ENCODE measurements at places on chromosomes 7 and 10.

DNA sequence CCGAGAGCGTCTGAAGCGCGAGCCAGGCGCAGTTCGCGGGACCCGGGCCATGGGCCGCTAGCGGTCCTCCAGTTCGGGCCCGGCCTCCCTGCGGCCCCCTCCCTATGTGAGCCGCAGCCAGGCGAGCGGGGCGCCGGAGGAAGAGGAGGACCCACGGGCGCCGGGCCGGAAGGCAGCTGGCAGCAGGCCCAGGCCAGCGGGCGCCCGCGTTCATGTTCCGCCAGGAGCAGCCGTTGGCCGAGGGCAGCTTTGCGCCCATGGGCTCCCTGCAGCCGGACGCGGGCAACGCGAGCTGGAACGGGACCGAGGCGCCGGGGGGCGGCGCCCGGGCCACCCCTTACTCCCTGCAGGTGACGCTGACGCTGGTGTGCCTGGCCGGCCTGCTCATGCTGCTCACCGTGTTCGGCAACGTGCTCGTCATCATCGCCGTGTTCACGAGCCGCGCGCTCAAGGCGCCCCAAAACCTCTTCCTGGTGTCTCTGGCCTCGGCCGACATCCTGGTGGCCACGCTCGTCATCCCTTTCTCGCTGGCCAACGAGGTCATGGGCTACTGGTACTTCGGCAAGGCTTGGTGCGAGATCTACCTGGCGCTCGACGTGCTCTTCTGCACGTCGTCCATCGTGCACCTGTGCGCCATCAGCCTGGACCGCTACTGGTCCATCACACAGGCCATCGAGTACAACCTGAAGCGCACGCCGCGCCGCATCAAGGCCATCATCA is 1.1 kb downstream of the ADRA2A start:
- DNase-seq, result peak; percentile 13

- DNase-seq, result no peak
Observed at GRCh38 chr7:129914536-129915272, 38.1 kb downstream of the UBE2H start.

DNA sequence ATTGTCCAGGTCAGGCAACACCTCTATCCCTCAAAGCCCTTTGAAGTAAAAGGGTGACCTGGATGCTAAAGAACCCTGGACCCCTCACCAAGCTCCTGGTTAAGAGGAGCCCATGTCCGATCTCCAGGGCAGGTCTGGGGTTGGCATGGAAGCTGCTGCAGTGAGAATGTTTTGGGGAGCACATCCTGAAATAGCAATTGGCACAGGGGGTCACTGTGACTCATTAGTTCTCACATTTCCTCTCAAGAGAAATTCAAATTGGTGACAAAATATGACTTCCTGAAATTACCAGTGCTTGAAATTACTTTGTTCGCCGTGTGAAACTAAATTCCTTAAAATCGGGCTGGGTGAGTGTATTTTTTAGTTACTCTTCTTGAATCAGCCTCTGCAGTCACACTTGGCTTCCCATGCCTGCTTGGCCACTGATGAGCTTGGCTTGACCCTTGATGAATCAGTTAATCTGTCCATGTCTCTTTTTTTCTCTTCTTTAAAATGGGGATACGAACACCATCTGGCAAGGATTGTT is 18.8 kb upstream of the ARHGAP22 start:
- DNase-seq, result no peak

- no peak for DNase-seq
Observed at GRCh38 chr7:19102884-19103283, 14.6 kb downstream of the TWIST1 start.

- no peak for DNase-seq
Observed at GRCh38 chr7:14381936-14382335, 392.5 kb upstream of the ETV1 start.

- no peak for DNase-seq
Observed at GRCh38 chr7:128913870-128914565, 3.5 kb upstream of the KCP start.

DNA sequence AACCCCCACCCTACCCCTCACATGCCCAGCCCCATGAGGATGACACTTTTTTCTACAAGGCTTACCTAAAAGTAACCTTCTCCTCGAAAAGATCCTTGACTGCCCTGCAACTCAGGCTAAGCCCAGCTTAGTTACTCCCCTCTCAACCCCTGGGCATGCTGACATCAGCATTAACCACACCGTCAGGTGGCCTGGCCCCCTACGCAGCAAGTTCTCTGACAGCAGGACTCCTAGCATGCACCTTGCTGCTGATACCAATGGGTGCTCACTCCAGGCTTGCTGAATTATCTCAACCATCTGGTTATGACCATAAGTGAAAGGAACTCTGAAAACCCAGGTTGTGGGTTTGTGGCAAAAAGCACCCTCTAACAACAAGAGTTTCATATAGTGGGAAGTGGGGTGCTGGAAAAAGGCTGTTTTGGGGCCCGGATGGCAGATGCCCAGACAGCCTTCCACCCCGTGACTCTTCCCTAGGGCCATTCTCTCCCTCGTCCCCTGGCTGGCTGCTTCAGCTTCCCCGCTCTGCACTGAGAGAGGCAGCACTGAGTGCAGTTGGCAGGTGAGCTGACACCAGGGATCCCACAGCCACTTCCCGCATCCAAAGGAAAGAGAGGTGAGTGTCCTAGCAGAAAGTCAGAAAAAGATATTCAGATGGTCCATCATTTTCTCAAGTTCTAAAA is 518.9 kb downstream of the KCNMA1 start:
- DNase-seq, result no peak

DNA sequence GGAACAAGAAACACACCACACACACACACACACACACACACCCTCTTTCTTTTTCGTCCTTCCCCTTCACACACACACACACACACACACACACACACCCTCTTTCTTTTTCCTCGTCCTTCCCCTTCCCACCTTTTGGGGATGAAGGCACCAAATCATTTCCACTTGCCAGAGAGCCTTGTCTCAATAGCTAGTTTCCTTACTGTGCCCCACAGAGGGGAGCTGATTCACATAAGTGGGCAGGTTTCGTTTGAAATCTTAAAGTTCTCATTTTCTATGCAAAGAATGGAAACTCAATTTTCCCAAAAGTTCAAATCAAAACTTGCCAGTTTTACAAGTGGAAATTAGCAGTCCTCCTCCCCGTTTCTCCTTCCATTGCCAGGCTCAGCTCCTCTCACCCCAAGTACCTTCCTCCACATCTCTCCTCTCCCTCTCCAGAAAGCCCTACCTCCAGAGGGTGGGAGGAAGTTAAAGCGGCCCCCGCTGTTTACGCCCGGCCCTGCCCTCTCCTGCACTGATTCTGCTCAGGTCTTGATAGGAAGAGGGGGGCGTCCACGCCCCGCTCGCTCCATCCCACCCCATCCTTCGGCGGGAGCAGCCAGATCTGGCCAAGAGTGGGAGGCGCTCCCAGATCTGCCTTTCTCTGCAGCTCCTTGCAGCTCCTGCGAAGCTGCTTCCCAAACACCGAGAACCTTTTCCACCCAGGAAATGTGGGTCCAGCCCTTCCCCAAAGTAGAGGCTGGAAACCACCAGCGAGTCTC is 1.3 kb downstream of the CTTNBP2 start:
- no peak for DNase-seq

DNA sequence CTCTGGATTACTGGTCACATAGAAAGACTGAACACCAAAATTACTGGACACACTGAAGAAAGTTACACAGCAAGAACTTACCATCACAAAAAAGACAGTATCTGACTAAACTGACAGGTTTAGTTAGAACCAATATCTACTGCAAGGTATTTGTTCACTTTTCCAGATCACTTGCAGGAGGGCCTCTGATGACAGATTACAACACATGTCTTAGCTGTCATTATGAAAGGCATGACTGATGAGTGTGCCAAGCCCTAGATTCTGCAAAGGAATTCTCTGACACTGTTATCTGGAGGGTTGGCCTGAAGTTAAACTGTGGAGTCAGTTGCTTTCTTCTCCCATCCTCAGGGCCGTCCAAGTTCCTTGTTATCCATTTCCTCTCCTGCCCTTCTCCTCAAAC is 242.7 kb downstream of the KIF20B start:
- no peak for DNase-seq

GRCh38 chr10:125060826-125061556 is 99.4 kb downstream of the CTBP2 start:
- DNase-seq, result peak; percentile 35

GRCh38 chr7:91046322-91047089 is 217.7 kb upstream of the FZD1 start:
- no peak for DNase-seq

- DNase-seq, result peak; percentile 53
Observed at GRCh38 chr7:99422625-99423024, 13.9 kb downstream of the BUD31 start.

DNA sequence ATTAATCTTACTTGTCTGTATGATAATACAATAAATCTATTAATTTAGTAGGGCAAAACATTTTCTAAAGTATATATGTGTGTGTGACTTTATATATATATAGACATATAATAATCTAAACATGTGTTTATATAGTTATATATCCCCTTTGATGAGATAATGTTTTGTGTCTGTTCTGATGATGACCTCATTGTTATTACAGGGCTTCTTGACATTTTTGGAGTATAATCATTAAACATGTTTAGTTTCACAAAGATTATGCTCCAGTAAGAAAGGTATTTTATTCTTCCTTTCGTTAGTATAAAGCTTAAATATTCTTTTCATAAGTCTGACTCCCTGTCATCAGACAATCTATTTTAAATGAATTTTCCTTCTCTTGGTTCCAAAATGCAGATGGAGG is 62.3 kb upstream of the CABCOCO1 start:
- DNase-seq, result no peak

GRCh38 chr7:2967253-2967652 is 76.4 kb downstream of the CARD11 start:
- no peak for DNase-seq

DNA sequence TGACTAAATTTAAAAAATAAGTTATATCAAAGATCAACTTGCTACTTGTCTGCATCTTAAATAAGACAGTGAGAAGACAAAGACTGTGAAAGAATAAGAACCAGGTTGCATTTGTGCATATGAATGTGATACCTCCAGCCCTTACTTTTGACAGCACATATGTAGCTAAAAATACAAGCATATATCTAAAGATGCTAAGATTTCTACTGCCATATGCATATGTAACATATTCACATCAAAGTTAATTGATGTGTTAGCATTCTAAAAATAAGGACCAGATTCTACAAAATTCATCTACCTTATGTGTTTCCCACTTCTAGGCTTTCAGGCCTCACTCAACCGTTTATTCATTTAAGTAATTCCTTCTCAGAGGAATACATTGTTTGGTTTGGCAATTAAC is 1120.3 kb upstream of the LRRTM3 start:
- no peak for DNase-seq

- no peak for DNase-seq
Observed at GRCh38 chr7:146057958-146058357, 58.6 kb upstream of the CNTNAP2 start.

DNA sequence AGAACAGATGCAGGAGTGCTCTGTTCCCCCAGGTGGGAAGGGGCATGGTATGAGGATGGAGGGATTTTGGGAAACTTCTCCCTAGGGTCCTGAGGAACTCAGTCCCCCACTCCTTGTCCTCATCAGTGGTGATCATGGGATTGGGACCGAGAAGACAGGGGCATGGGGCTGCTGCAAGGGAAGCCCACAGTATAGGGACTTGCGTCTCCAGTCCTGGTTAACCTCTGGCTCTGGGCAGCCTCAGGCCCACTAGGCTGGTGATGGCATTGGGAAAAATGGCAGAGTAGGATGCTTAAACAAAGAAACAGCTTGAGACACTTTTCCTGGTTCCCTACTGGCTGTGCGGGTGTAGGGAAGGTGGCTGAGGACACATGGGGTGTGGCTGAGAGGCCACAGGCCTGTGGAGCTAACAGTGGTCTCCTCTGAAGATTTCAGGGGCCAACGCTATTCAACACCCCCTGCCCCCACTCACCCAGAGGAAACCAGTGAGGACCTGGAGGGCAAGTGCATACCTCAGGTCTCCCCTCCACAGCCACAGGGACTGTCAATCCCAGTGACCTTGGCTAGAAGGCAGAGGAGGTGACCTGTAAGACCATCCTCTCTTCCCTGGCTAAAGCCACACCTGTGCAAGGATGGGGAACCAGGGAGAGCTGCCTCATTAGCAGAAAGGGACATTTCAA is 261.3 kb downstream of the CCSER2 start:
- no peak for DNase-seq

GRCh38 chr10:60739558-60739957 is 38.7 kb upstream of the CDK1 start:
- DNase-seq, result no peak

DNA sequence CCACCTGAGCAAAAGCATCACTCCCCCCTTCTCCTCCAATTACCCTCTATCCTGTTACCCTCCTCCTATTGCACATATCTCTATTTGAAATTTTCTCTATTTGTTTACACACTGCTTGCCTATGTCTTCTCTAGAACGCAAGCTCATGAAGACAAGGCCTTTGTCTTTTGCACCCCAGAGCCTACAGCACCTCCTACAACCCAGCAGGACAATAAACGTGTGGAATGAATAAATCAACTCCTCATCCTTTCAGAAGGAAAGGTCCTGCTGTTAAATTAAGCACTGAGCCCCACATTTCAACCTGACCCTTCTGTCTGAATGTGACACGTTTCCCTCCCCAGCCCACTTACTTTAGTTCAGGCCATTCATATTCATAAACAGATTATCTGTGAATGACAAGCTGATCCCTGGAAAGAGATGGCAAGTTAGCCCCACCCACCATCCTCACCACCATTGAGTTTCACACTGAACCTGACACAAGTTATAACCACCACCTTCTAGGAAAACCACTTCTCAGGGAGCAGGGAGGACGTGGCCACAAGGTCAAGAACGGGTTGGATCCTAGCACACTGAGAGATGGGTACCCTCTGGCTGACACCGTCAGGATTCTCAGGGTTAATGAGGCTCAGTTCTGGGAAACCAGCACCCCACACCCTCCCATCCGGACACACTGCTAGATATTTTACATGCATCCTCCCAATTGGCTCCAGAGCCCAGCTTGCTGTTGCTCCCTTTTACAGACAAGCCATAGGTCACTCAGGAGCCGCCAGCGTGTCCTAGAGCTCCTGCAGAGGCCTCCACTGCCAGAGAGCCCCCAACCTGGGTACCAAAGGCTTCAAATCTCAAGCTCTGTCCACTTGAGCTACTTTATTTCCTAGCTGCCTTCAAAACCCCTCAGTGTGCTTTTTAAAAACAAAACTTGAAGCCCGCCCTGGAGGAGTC is 934 bp downstream of the PRTFDC1 start:
- DNase-seq, result peak; percentile 34

All from COR-L47 (cell line).